Activated T-cell treated with anti-CD3 and anti-CD28 coated beads for 24 hours (primary cell): ENCODE measurements at places on chromosomes 1 and 21.

DNA sequence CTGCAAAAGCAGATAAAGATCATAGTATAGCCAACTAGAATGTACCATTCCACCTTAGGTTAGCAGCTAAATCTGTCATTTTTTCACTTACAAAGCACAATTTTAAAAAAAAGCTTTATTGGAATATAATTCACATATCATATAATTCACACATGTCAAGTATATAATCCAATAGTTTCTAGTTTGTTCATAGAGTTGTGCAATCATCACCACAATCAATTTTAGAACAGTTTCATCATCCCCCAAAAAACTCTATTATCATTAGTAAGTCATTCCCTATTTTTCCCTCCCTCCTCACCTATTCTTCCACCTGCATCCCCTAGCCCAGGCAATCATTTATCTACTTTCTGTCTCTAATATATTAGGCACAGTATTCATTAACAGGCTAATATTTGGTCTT lies 32.0 kb upstream of the INSL5 start:
- no peak for DNase-seq

DNA sequence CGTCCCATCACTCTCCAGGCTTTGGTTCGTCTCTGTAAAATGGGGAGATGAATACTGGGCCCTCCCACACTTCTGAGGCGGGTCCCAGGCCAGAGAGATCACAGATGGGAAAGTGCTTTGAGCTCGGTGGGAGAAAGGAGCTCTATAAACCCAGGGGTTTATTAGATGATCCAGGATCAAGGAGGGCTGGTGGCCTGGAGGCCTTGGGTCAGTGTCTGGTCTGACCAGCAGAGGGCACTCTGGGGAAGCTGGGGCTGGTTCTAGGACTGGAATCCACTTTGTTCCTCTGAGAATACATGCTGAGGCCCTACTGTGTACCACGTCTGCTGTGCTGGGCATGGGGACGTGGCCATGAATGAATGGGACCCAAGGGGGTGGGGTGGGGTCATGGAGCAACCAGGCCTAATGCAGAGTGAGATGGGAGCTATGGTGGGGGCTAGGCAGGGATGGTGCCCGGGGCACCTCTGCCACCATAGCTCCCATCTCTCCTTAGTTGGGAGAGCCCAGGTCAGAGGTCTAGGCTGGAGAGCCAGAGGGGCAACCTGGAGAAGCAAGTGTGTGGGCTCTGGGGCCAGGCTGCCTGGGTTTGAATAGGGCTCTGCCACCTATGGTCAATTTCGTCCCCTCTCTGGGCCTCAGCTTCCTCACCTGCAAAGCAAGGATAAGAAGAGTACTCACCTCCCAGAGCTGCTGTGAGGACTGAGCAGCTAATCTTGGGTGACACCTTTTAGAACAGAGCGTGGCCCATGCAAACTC lies 9.0 kb upstream of the FAM131C start:
- DNase-seq, result peak; percentile 44

- DNase-seq, result no peak
These were observed 10.8 kb downstream of the CD52 start for GRCh38 chr1:26328597-26328996.

DNA sequence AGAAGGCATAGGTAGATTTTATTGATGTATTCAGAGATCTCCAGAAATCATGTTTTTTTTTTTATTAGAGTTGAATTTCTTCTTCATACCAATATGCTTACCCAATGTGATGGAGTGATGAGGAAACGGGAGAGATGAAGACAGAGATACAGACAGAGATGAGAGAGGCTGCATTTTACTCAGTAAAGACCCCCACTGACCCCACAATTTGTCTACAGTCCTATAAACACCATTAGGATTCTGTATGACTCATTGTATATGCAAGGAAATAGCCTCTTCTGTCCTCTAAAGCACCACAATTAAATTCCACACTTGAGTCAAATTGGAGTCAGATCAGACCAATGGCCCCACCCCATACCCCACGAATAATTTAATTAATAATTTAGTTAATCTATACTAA lies 44.0 kb downstream of the RUNX1 start:
- no peak for DNase-seq

GRCh38 chr1:164682570-164682969 lies 123.6 kb downstream of the PBX1 start:
- DNase-seq, result no peak

DNA sequence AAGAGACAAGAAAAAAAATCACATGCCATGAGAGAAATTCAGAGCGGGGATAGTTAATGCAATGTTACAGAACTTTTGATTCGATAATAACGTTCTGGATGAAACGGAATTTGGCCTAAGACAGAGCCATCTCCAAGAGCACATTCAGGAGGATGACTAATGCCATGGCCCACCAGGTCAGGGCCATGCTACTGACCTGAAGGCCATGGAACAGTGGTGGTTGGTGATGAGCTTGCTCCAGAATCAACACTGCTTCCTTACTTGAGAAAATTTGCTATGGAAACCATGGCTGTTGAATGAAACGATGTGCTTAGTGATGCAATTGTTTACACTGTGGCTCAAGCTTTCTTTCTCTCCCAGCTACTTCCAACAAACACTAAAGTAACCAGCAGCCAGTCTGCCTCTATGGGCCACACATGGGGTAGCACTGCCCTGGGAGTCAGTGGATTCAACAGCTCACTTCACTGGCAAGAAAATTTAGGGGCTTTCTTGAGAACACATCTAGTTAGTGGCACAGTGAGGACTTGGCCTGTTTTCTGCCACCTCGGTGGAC lies 299.1 kb downstream of the PCP4 start:
- DNase-seq, result no peak

DNA sequence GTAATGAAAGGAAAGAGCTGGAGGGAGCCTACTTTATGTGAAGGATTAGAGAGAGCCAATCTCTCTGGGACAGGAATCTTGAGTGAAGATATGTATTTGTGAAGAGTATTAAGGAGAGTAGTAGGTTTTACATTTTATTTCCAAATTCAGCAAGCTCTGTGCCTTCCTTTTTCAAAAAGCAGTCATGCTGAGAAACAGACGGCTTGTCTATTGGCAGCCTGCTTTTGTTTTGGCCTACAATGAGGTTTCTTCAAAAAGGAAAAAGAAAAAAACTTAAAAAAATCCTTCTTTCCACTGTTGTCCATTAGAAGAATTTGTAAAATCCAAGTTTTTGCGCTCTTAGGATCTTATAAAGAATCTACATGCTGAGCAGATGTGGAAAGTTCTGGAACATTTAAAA lies 103.6 kb upstream of the PTGFR start:
- no peak for DNase-seq

- no peak for DNase-seq
These were observed 2.8 kb downstream of the RAB4A start for GRCh38 chr1:229273507-229274232.

DNA sequence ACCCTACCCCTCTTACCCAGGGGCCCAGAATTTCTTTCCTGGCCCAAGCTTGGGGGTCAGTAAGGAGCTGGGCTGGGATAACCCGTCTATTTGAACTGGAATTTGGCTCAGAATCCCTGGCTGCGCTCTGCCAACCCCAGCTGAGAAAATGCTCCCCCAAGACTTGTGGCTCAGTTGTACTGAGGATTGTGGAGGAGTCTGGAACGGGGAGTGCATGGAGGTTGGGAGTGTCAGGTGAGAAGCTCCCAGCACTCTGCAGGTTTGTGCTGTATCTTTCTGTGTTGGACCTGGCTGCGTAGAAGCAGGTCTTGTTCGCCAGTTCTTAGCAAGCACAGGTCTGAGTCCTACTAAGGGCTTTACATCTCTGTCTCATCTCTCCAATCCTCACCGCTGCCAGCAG lies 1.6 kb downstream of the TCEA3 start:
- no peak for DNase-seq

DNA sequence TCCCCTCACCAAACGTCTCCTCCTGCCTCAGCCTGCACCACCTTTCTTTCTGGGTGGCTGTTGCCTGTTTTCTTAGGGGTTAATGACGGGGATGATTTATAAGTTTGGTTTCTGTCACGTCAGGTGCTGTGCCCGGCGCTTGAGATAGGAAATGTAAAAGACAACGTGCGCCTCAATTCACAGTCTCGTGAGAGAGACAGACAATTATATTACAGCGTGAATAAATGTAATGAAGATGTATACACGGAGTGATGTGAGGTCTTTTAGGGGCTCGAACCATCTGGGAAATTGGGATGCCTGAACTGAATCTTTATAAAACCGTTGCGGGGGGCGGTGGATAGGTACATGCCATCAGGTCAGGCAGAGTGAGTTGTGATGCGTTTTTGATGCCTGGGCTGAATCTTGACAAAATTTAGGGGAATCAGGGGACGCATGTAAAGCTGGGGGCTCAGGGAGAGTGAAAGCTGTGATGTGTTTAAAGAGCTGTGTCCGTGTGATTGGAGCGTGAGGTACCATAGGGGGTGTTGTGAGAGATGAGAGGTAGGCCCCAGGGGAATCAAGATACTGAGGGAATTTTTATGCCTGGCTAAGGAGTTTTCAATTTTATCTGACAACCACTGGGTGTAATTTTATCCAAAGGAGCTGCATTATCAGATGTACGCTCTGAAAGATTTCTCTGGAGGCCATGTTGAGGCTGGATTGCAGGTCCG lies 831 bp downstream of the TIPRL start:
- DNase-seq, result no peak

GRCh38 chr1:114008480-114008941 lies 29.2 kb downstream of the OLFML3 start:
- DNase-seq, result no peak

DNA sequence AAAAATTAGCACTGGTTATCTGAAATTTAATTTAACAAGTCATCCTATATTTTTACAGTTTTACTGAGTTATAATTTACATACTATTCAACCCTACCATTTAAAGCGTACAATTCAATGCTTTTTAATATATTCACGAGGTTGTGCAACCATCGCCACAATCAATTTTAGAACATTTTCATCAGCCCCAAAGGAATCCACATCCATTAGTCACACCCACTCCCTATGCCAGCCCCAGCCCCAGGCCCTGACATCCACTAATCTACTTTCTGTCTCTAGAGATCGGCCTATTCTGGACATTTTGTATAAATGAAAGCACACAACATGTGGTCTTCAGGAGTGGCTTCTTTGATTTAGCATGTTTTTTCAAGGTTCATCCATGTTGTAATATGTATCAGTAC lies 134.7 kb downstream of the PSMG1 start:
- DNase-seq, result no peak

- DNase-seq, result no peak
These were observed 6.1 kb downstream of the RNF223 start for GRCh38 chr1:1067860-1068516.

- DNase-seq, result no peak
These were observed 22.6 kb upstream of the IL20 start for GRCh38 chr1:206842854-206843253.

GRCh38 chr1:172997941-172998361 lies 52.8 kb downstream of the TNFSF18 start:
- no peak for DNase-seq

GRCh38 chr1:188665477-188665876 lies 1812.2 kb downstream of the BRINP3 start:
- no peak for DNase-seq

- no peak for DNase-seq
These were observed 75.0 kb downstream of the RWDD3 start for GRCh38 chr1:95309031-95309471.

- DNase-seq, result no peak
These were observed 524.2 kb downstream of the KIF26B start for GRCh38 chr1:245678860-245679411.

GRCh38 chr1:21935393-21935804 lies 1.7 kb downstream of the HSPG2 start:
- no peak for DNase-seq

- no peak for DNase-seq
These were observed 19.3 kb downstream of the EPHB2 start for GRCh38 chr1:22729912-22730311.

GRCh38 chr1:110690709-110691365 lies 16.1 kb upstream of the KCNA3 start:
- DNase-seq, result no peak

DNA sequence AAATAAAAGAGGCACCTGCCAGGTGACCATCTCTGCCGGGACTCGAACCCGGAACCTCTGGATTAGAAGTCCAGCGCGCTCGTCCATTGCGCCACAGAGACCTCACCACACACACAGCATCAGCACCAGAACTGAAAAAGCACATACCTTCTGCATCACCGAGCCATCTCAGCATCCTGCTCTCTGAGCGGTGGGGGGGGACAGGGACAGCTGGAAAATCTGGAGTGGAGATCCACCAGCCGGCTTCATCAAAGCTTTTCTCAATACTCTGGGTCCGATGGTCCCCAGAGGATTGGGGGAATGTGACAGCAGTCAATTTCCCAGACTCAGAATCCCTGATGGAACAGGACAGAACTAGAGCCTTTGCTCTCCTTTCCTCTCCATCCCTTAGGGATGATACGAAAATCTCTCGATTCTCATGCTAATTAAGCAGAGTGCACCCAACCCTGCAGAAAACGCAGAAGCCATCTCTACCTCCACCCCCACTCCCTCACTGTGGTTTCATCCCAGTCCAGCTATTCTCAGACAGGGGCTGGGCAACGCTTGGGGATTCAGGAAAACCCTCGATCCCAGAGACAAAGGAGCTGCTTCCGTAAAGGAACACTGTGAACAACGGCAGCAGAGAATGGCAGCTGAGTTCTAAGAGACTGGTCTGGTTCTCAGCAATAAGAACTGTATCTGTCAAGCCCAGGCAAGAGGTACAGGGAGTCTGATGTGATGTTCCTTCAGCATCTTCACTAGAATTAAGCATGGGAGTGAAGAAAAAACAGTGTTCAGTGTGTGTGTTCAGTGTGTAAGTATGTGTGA lies 29.6 kb upstream of the CADM3 start:
- no peak for DNase-seq

DNA sequence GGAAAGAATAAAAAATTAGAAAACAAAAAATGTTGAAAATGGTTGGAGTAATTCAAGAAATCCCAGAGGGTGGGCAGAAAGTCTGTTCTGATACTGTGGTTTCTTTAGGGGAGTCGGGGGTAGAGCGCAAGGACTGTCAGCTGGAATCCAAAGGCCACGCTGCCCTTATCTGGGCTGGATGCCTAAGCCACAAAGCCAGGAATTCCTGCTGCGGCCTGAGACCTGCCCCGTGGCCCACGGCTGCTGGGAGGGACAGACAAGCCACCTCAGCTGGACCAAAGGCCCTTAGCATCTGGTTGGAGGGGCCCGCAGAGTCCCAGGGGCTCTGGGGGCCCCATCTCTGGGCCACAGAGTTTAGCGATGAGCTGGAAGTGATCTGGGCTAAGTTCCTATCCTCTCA lies 60.2 kb downstream of the DMRTB1 start:
- no peak for DNase-seq
